Hepatocyte (in vitro differentiated cells): ENCODE measurements at places on chromosomes 1 and 21. TPM values are rescaled to one million over a fixed set of nuclear protein-coding genes. Genes with fewer than 3 reads are reported as not detected.

TRIM67 gene
- 0.12 and 0.13 TPM in 2 replicates for total RNA-seq

S100A5 gene
- not detected in 2 replicates for total RNA-seq

PRUNE1 gene
- total RNA-seq, result 20.3 and 26.5 TPM in 2 replicates

CHRM3 gene
- 5.5 and 6.6 TPM in 2 replicates for total RNA-seq

WDR64 gene
- total RNA-seq, result 0.07 TPM in 1 of 2 replicates, not detected in the other

OR2M3 gene
- not detected in 2 replicates for total RNA-seq

TMPRSS2 gene
- total RNA-seq, result 113 and 121 TPM in 2 replicates

SERPINC1 gene
- 123 and 125 TPM in 2 replicates for total RNA-seq

PKLR gene
- 12.8 and 13.3 TPM in 2 replicates for total RNA-seq

TMEM79 gene
- 3.3 and 3.4 TPM in 2 replicates for total RNA-seq

ARHGAP30 gene
- total RNA-seq, result 0.52 and 0.80 TPM in 2 replicates

LCE3B gene
- total RNA-seq, result not detected in 2 replicates

SPRR2B gene
- total RNA-seq, result not detected in 2 replicates

SIPA1L2 gene
- 35.9 and 50.1 TPM in 2 replicates for total RNA-seq

CELA2B gene
- 0.73 TPM in 1 of 2 replicates, not detected in the other for total RNA-seq

CD1B gene
- not detected in 2 replicates for total RNA-seq

FUCA1 gene
- total RNA-seq, result 59.0 and 69.4 TPM in 2 replicates

RXFP4 gene
- 0.83 TPM in 1 of 2 replicates, not detected in the other for total RNA-seq

ANGPTL3 gene
- total RNA-seq, result 81.8 and 88.6 TPM in 2 replicates

CAPN8 gene
- total RNA-seq, result 10.8 and 16.4 TPM in 2 replicates

TNFRSF8 gene
- not detected in 2 replicates for total RNA-seq

PAX7 gene
- total RNA-seq, result not detected in 2 replicates

FNDC5 gene
- 5.8 and 9.0 TPM in 2 replicates for total RNA-seq

LEFTY2 gene
- total RNA-seq, result 0.16 and 0.60 TPM in 2 replicates

PLEKHN1 gene
- 0.60 and 0.72 TPM in 2 replicates for total RNA-seq

WNT3A gene
- total RNA-seq, result 0.03 and 0.20 TPM in 2 replicates

ANKRD34A gene
- total RNA-seq, result 0.28 and 0.90 TPM in 2 replicates

OR14K1 gene
- total RNA-seq, result not detected in 2 replicates

RGS1 gene
- total RNA-seq, result 4.8 and 9.8 TPM in 2 replicates

PADI3 gene
- total RNA-seq, result not detected in 2 replicates

NOL9 gene
- 21.6 and 25.1 TPM in 2 replicates for total RNA-seq

GCLM gene
- 10.7 and 12.8 TPM in 2 replicates for total RNA-seq

CFHR1 gene
- total RNA-seq, result 51.1 and 58.2 TPM in 2 replicates

CXADR gene
- 88.9 and 93.4 TPM in 2 replicates for total RNA-seq

CELF3 gene
- total RNA-seq, result 1.2 and 2.1 TPM in 2 replicates

USH2A gene
- 0.07 and 0.20 TPM in 2 replicates for total RNA-seq

E2F2 gene
- 0.76 and 1.2 TPM in 2 replicates for total RNA-seq

CD5L gene
- total RNA-seq, result not detected in 2 replicates

SPATA6 gene
- 4.5 and 5.5 TPM in 2 replicates for total RNA-seq

RGS7 gene
- total RNA-seq, result 0.73 and 1.1 TPM in 2 replicates

DIO1 gene
- 28.7 and 31.2 TPM in 2 replicates for total RNA-seq

CHRNB2 gene
- total RNA-seq, result 0.08 and 0.70 TPM in 2 replicates

OR2AK2 gene
- total RNA-seq, result not detected in 2 replicates

SHC1 gene
- total RNA-seq, result 81.8 and 95.6 TPM in 2 replicates

DUSP10 gene
- 16.5 and 17.6 TPM in 2 replicates for total RNA-seq

ALX3 gene
- total RNA-seq, result 0.27 and 1.6 TPM in 2 replicates

TEX38 gene
- total RNA-seq, result 0.16 TPM in 1 of 2 replicates, not detected in the other

GATAD2B gene
- total RNA-seq, result 7.4 and 11.7 TPM in 2 replicates

FBLIM1 gene
- total RNA-seq, result 109 and 117 TPM in 2 replicates

UTP25 gene
- total RNA-seq, result 8.0 and 8.3 TPM in 2 replicates

DYNLT5 gene
- 0.10 TPM in 1 of 2 replicates, not detected in the other for total RNA-seq

PRDM16 gene
- 3.9 and 9.9 TPM in 2 replicates for total RNA-seq

SPRR1A gene
- not detected in 2 replicates for total RNA-seq

DRAM2 gene
- total RNA-seq, result 67.6 and 96.1 TPM in 2 replicates

LCE1C gene
- not detected in 2 replicates for total RNA-seq

KCNC4 gene
- 1.3 and 2.1 TPM in 2 replicates for total RNA-seq

TLR5 gene
- total RNA-seq, result 0.88 and 1.9 TPM in 2 replicates

CD244 gene
- 0.47 and 0.48 TPM in 2 replicates for total RNA-seq
